ENCODE measurements at places on chromosomes 13 and 19.

DNA sequence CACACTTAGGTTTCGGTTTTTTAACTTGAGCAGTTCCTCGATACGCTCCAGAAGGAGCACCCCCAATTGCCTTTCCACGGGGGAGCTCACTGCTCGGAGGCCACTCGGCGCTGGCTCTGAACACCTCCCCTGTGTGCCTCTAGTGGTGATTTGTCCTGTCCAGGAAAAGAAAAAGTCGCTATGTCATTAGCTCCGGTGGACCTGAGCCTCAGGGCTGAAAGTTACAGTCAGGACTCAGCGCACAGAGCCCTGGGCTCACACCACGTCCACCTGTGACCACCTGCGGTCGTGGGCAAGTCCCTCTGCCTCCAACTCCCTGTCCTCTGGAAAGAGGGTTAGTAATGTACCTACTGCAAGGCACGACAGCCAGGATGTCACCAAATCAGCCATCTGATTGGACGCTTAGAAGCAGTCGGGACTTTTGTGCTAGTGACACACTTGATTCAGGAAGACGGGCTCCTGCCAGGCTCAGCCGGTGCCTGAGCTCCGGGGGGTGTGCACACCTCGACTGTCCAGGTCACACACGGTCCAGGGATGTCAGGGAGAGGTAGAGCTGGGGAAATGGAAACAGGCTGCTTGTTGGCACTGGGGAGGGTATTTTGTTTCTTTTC is 3.9 kb upstream of the TMPRSS9 start:
- no peak for DNase-seq

DNA sequence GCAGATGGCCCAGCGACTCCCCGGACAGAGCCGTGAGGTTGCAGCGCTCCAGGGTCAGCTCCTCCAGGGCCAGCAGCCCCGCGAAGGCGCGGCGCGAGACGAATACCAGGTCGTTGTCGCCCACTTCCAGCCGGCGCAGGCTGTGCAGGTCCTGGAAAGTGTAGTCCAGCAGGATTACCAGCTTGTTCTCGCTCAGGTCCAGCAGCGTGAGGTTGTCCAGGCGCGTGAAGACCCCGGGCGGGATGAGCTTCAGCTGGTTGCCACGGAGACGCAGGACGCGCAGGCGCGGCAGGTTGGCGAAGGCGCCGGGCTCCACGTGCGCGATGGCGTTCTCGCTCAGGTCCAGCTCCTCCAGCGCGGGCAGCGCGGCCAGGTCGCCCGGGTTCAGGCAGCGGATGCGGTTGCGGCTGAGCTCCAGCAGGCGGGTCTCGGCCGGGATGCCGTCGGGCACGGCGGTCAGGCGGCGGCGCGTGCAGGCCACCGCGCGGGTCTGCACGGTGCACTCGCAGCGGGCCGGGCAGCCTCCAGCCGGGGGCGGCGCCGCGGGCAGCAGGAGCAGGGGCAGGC is 9.3 kb upstream of the PEAK3 start:
- DNase-seq = no peak

- no peak for DNase-seq
Observed at GRCh38 chr13:60619461-60619860, 222.4 kb downstream of the TDRD3 start.

DNA sequence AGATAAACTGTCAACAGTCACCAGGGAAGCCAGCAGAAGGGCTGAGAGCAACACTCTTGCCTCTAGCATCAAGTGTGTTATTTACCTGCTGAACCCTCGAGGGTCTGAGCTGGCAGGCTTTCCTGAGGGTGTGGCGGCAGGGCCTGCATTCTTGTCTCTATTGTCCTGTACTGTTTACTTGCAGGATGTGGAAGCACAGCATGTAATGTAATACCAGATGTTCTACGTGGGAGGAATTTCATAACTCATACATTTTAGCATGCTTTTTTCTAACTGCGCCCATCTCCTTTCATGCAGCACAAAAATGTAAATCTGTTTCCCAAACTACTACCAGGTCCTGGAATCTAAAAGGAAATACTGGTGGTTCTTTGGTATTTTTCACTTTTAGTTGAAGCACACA is 153.1 kb downstream of the RGCC start:
- DNase-seq = peak; percentile 91

GRCh38 chr13:27194895-27195764 is 23.5 kb upstream of the USP12 start:
- peak; percentile 89 for DNase-seq

- peak; percentile 10 for DNase-seq
Observed at GRCh38 chr13:41354416-41354815, 43.3 kb downstream of the NAA16 start.

GRCh38 chr13:89925107-89925506 is 1422.4 kb upstream of the MIR17HG start:
- peak; percentile 35 for DNase-seq

DNA sequence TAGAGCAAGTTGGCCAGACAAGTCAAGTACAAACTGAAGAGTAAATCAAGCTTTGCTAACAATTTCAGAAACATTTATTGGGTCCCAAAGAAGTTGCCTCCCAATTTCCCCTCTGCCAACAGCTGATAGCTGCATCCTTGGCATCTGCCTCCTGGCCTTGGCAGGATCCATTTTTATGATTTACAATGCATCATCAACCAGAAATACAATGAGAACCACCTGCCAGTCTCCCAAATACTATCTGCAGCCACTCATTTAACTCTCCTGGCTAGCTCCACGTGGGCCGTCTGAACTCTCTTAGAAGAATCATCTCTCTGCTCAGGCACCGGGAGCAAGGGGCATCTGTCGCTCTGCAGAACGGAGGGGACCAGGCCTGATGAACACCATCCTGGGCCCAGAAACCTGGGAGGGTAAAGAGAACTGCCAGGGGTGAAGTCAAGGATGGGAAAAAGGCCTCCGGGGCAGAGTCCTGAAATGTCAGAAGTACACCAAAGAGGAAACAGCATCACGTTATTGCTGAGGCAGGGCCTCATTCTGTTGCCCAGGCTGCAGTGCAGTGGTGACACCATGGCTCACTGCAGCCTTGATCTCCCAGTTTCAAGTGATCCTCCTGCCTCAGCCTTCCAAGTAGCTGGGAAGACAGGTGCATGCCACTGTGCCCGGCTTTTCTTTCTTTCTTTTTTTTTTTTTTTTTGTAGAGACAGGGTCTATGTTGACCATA is 2.6 kb downstream of the LONP1 start:
- no peak for DNase-seq

GRCh38 chr19:54376610-54377285 is 12.0 kb upstream of the LAIR1 start:
- no peak for DNase-seq

GRCh38 chr13:24233351-24233901 is 72.9 kb downstream of the SPATA13 start:
- peak; percentile 73 for DNase-seq

- DNase-seq = no peak
Observed at GRCh38 chr19:3171894-3172672, 6.5 kb upstream of the S1PR4 start.

GRCh38 chr19:12884926-12885748 is 1.9 kb downstream of the KLF1 start:
- peak; percentile 21 for DNase-seq

GRCh38 chr13:103403814-103404213 is 337.6 kb upstream of the SLC10A2 start:
- DNase-seq = no peak

GRCh38 chr19:13640611-13641010 is 123.7 kb upstream of the MRI1 start:
- DNase-seq = no peak

GRCh38 chr19:16041299-16041990 is 34.9 kb upstream of the TPM4 start:
- DNase-seq = peak; percentile 68

DNA sequence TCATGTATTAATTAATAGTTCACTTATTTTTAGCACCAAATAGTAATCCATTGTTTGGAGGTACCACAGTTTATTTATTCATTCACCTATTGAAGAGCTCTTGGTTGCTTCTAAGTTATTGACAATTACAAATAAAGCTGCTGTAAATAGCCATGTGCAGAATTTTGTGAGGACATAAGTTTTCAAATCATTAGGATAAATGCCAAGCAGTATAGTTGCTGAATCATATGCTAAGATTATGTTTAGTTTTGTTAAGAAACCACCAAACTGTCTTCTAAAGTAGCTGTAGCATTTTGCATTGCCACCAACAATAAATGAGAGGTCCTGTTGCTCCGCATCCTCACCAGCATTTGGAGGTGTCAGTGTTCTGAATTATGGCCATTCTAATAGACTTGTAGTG is 2126.8 kb downstream of the PCDH9 start:
- DNase-seq = no peak

GRCh38 chr13:82654861-82655855 is 1227.1 kb downstream of the SLITRK1 start:
- DNase-seq = peak; percentile 15

- peak; percentile 31 for DNase-seq
Observed at GRCh38 chr13:106052200-106052767, 483.2 kb downstream of the EFNB2 start.

- DNase-seq = peak; percentile 48
Observed at GRCh38 chr13:40120781-40121180, 465.3 kb downstream of the COG6 start.

- no peak for DNase-seq
Observed at GRCh38 chr19:41407271-41407670, 9.7 kb downstream of the BCKDHA start.

DNA sequence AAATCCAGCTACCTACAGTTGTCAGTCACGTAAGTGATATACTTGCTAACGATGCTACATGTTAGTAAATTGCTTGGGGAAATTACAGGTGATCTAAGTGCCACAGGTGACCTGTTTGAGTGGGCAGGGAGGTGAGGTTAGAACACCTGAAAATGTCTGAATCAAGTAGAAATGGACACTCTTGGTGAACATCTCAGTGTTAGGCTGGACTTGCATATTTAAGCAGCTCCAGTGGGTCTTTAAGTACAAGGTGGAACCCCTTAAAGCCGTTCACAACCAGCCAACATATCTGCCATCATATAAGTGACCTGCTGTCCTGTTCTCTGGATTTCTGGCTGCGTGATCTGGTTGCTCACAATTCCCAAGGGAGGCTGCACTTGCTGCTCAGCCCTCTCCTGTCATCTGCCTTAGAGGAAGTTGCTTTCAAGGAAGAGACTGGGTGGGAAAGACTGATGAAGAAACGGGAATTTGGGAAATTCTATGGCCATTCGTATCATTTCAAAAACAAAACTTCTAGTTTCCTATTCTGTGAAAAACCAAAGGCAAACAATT is 244.0 kb downstream of the DCLK1 start:
- DNase-seq = no peak

GRCh38 chr13:45873491-45874325 is 22.2 kb upstream of the SIAH3 start:
- DNase-seq = peak; percentile 49

- no peak for DNase-seq
Observed at GRCh38 chr19:2612619-2613249, 89.8 kb downstream of the GNG7 start.

GRCh38 chr19:50492303-50493052 is 15.8 kb upstream of the GARIN5A start:
- no peak for DNase-seq

GRCh38 chr19:12872941-12873890 is 8.0 kb downstream of the DNASE2 start:
- DNase-seq = peak; percentile 27

- DNase-seq = no peak
Observed at GRCh38 chr13:24623149-24623665, 57.0 kb upstream of the ATP12A start.

GRCh38 chr19:8331263-8331845 is 10.1 kb downstream of the RPS28 start:
- DNase-seq = no peak

DNA sequence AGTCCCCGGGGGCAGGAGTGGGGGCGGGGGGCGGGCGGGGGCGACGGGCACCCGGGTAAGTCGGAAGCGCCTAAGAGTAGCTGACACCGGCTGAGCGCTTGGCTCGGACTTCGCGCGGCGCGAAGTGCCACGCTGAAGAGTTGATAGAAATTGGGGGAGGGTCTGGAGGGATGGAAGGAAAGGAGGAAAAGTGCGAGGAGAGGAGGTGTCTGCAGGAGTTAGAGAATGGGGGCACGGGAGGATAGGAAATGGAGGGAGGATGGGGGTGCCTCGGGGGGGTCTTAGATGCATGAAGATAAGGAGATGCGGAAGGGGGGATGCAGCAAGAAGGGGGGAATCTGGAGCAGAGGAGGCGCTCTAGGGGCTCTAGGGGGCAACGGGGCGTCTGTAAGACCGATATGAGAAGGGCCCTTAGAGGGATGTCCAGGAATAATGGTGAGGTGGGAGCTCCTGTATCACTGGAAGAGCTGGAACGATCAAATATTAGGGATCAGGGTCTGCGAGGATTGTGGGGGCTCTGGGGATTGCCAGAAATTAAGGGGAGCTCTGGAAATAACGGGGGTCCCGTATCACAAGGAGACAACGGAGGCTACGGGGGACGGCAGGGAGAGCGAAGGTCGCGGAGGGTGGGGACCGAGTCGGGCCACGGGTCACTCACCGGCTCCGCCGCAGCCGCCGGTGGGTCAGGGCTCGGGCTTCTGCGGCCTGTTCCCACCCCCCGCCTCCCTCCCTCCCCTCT is at the start of gene MYPOP:
Gene MYPOP, minus strand, starts transcription at position 702 of the 739 bp plus-strand sequence. CDS start 840 bp downstream, outside the sequence.
- DNase-seq = no peak

GRCh38 chr13:99743094-99743493 is 228.5 kb downstream of the ZIC5 start:
- DNase-seq = no peak

- no peak for DNase-seq
Observed at GRCh38 chr19:1941146-1942077, at the start of gene CSNK1G2. TSS of gene CSNK1G2 (plus strand) at chr19:1941172. CDS start at chr19:1969773, 28,601 bp downstream.

DNA sequence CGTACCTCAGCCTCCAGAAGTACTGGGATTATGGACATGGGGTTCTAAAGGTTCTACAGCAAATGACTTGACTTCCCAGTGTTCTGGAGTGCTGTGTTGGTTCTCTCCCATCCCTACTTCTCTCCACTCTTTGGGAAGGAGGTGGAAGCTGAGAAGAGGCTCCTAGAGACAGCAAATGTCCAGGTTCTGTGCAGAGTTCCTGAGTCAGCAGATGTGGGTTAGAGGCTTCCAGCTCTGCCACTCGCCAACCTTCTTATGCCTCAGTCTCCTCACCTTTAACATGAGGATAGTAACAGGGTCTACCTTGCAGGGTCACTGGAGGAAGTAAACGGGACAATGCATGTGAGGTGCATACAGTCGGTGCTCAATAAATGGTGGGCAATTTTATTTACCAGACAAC is 80.5 kb upstream of the VSTM2B start:
- no peak for DNase-seq

GRCh38 chr13:114078461-114079451 is 53.7 kb downstream of the RASA3 start:
- peak; percentile 55 for DNase-seq

- DNase-seq = peak; percentile 67
Observed at GRCh38 chr19:15330801-15331418, 1.4 kb downstream of the BRD4 start.

GRCh38 chr13:57740719-57741118 is 109.2 kb downstream of the PCDH17 start:
- DNase-seq = peak; percentile 2

GRCh38 chr19:58261600-58261967 is 17.2 kb upstream of the ZNF8 start:
- DNase-seq = no peak

DNA sequence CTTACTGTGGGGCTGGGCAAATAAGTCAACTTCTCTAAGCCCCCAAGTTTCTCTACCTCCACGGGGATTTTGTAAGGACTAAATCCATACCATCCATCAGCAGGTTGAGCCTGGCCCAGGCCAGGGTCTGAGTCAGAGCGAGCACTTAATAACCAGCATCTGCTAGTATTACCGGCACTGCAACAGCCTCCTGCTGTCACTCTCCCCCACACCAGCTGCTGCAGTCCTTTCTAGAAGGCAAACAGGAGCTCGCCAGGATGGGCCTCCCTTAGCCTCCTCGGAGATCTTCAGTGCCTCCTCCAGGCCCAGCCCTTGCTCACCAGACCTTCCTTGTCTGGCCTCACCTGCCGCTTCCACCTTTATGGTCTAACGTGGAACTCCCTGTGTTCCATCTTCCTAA is 3.2 kb downstream of the NAPA start:
- DNase-seq = no peak

Measured in fibroblast of upper back skin (primary cell).